ENCODE measurements at places on chromosomes 2 and 18. TPM values are rescaled to one million over a fixed set of nuclear protein-coding genes. Genes with fewer than 3 reads are reported as not detected.

DNA sequence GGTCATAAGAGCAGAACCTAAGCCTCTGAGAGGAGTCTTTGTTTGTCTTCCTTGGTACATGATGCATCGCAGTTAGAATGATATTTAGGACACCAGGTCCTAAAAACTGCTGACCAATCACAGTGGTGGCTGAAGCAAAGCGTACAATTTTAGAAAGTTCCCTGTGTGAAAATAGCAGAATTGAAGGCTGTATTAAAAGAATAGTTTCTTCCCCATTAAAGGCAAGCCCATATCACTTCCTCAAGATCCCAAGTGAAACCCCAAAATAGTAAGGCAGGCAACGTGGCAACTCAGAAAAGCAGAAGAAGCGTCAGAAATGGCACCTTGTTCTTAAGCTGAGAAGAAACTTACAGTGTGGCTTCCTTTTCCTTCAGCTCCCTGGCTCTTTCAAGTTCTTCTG is 154.8 kb upstream of the PGAP1 start:
- no peak overlapping the region for H3K27ac ChIP-seq
- DNase-seq = no peak
- no peak overlapping the region for H3K4me3 ChIP-seq
- H3K27me3 ChIP-seq = no peaks in the 10 kb centered on the region
- H3K36me3 ChIP-seq = no peaks in the 10 kb centered on the region
- peaks cover 13% of the 10 kb centered on the region for H3K4me1 ChIP-seq

- H3K27ac ChIP-seq = no peak overlapping the region
- H3K27me3 ChIP-seq = no peaks in the 10 kb centered on the region
- no peaks in the 10 kb centered on the region for H3K4me1 ChIP-seq
These were observed 111.7 kb downstream of the MYCN start for GRCh38 chr2:16051841-16052564.

- no peak for DNase-seq
- no peaks in the 10 kb centered on the region for H3K36me3 ChIP-seq
- H3K4me1 ChIP-seq = no peaks in the 10 kb centered on the region
- H3K27me3 ChIP-seq = no peaks in the 10 kb centered on the region
These were observed 361.8 kb downstream of the ZEB2 start for GRCh38 chr2:144158096-144158495.

POU3F3 gene
- not detected for total RNA-seq

GRCh38 chr18:3014503-3015203 is 1.7 kb upstream of the LPIN2 start:
- DNase-seq = no peak
- peaks cover 4% of the 10 kb centered on the region for H3K4me1 ChIP-seq
- H3K4me3 ChIP-seq = peak overlapping the region; percentile 39
- H3K27ac ChIP-seq = peak overlapping the region; percentile 78
- no peaks in the 10 kb centered on the region for H3K27me3 ChIP-seq
- H3K36me3 ChIP-seq = no peaks in the 10 kb centered on the region

DNA sequence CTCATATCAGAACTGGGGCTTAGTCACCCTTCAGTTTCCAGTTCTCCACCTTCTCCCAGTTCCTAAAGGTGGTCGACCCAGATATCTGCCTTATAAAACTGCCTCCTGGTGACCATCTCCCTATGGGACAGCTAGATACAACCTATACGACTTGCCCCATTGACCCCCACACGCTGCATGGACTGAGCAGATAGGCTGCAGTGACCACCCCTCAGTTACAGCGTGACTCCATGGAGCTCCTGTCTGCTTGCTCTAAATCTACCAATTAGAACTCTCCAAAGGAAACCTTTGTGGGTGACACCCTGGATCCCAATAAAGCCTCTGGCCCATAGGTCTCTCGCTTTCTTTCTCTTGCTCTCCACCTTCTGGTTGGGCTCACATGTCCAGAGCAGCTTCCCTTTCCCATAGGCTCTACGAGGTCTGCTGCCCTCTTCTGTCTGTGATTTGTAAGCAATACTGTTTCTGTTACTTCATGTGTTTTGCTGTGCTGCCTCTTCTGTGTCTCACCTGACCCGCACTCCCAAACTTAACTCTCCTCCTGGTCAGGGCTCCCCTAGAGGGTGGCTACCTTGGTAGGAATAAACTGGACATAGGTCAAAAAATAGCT is 971.3 kb upstream of the FAM98A start:
- no peak overlapping the region for H3K27ac ChIP-seq
- no peaks in the 10 kb centered on the region for H3K36me3 ChIP-seq
- H3K27me3 ChIP-seq = no peaks in the 10 kb centered on the region
- H3K4me1 ChIP-seq = no peaks in the 10 kb centered on the region
- H3K4me3 ChIP-seq = no peak overlapping the region
- no peak for DNase-seq

DNA sequence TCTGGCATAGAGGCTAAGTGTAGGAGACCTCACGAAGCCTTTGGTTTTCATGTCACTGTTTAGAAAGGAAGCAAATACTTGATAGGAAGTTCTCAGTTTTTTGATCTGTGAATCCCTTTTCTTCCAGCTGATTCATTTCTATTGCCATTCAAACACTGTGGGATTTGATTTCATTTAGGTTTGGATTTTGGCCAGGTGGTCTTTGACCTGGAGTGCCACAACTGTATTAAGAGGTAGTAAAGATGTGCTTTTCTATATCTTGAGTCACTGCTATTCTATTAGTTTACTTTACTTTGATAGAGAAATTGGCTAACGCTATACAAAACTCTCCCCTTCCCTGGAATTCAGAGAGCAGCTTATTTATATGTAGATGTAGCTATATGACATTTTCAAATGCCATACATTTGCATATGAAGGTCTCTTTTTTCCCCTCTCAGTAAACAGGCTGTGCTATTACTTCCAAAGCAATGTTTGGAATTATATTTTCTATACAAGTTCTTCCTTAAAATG is 132.4 kb upstream of the CAVIN2 start:
- no peaks in the 10 kb centered on the region for H3K36me3 ChIP-seq
- no peak for DNase-seq
- no peaks in the 10 kb centered on the region for H3K4me1 ChIP-seq
- H3K27me3 ChIP-seq = no peaks in the 10 kb centered on the region

DNA sequence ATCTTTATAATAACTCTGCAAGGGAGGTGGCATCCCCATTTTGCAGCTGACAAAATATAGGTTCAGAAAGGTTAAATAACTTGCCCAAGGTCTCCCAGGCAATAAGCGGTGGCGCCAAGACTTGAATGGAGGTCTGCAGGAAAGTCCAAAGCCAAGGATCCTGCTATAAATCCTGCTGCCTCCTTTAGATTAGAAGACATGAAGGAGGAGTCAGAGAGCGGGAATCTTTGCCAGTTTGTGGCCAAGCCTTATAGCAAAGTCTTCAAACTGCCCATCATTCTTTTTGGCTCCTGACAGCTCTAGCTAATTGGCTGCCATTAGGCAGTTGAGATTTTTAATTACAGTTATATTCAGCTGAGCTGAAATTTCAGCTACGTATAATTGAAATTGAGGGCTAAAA is 114.3 kb downstream of the C1D start:
- no peak overlapping the region for H3K4me3 ChIP-seq
- no peaks in the 10 kb centered on the region for H3K36me3 ChIP-seq
- DNase-seq = no peak
- H3K27me3 ChIP-seq = no peaks in the 10 kb centered on the region
- no peak overlapping the region for H3K27ac ChIP-seq
